Ovary (tissue), 10 donors: ENCODE measurements at places on chromosomes 7 and 10. TPM values are rescaled to one million over a fixed set of nuclear protein-coding genes. Genes with fewer than 3 reads are reported as not detected.

DNA sequence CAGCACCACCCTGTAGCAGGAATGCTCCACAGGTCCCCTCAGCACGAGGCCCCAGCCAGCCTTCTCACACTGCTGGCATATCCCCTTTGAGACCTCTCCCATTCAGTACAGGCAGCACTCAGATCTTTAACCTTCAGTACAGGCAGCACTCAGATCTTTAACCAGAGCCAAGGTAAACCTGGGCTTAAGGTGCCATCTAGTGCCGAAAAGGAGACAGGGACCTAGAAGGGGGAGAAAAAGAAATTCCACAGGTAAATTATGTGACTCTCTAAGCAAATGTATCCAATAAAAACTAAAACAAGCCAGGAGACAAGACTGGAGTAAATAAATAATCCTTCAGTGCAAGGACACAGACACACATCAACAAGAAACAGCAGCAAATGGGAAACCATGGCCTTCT lies 358.6 kb downstream of the PTPRN2 start:
- no peak for DNase-seq

DNA sequence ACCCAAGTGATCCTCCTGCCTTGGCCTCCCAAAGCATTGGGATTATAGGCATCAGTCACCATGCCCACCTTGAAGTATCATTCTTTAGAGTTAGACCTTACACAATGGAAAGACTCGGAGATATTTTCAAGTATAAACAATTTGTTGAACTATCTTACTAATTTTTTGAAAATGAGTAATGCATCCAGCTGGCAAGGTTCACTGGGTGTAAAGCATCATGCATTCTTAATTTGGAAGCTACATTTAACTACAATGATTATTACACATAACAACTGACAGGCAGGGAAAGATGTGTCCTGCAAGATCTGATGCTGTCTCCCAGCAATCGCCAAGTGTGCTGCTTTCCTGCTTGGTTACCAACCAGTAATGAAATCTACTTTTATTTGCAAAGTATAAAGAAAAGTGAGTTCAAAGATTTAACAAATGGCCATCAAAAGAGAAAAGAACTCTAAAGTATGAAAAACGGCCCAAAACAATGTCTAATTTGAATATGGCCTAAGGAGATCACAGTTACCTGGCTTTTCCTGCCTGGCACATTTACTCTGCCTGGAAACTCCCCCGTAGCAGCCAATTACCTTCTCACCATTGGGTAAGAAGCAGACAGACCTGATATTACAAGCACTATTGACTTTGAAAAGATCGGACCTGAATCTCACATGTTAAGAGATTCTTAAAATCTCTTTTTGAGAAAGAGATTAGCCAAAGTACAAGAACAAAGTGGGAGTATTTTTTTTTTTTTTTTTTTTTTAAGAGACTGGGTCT lies 59.3 kb upstream of the NMT2 start:
- no peak for DNase-seq

GRCh38 chr10:34444223-34445183 lies 370.6 kb downstream of the PARD3 start:
- DNase-seq, result no peak

- no peak for DNase-seq
Observed at GRCh38 chr7:140232957-140233917, 56.5 kb upstream of the KDM7A start.

- no peak for DNase-seq
Observed at GRCh38 chr10:114311496-114312209, 72.6 kb downstream of the VWA2 start.

DNA sequence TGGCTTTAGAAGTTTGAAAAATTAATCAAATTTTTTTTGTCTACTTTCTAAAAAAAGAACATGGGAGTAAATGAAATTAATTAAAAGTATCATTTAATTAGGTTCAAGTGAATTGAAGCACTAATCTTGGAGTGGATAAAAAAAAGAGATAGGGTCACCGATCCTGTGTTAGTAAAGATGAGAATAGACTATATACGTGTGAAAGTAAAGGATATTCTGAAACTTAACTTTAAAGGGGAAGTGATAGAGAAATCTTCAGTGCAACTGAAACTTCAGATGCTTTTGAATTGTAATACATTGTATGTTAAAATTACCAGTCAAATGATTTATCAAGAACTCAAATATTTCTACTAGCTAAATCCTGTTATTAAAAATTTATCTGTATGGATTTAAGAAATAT lies 4.8 kb downstream of the NHLRC2 start:
- no peak for DNase-seq

DNA sequence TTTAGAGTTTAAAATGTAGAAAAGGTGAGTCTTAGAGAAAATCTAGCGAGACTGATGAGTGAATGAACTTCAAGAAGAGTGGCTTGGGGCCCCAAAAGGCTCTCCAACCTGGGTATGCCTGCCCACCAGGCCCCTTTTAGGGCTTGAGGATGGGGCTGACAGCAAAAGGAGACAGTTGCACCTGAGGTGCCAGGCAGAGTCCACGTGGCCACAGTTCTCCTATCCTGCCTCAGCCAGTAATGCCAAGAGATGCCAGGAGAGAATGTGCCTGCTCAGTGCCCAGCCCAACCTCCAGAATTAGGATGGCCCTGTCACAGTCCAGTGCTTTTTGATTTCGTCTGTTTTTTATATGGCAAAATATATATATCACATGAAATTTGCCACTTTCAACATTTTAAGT lies 156.5 kb downstream of the SLIT1 start:
- DNase-seq, result no peak

DNA sequence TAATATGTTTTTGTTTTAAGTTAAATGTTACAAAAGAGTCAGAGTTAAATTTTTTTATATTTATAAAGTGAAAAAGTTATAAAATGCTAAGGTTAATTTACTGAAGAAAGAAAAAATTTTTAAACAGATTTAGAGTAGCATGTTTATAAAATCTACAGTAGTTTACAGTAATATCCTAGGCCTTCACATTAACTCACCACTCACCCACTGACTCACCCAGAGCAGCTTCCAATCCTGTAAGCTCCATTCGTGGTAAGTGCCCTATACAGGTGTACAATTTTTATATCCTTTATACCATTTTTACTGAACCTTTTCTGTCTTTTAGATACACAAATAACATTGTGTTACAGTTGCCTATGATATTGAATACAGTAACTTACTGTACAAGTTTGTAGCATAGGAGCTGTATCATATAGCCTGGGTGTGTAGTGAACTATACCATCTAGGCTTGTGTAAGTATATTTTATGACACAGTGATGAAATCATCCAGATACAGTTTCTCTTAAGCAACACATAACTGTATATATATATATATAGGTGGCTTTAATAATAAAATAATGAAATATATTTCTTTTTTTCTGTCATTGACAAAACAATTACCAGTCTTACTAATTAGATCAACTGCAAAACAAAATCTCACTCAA lies 79.6 kb downstream of the PTEN start:
- DNase-seq, result no peak

GRCh38 chr10:126263006-126263676 lies 125.1 kb downstream of the ADAM12 start:
- DNase-seq, result no peak

GRCh38 chr7:148911626-148912025 lies 27.5 kb upstream of the EZH2 start:
- DNase-seq, result no peak

DNA sequence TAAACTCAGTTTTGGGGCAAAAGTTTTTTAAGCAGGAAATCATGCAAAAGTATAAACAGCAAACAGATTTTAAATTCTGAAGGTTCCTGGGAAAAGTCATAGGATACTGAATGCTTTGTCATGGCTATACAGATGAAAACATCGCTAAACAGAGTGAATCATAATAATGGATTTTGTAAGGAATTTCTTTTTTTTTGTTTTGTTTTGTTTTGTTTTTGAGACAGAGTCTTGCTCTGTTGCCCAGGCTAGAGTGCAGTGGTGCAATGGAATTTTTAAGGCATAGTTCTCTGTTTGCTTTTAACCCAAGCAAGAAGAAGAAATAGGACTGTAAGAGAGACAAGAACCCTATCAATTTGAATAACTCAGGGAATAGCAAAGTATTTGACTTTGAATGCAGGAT lies 285.3 kb downstream of the NRG3 start:
- DNase-seq, result no peak

DNA sequence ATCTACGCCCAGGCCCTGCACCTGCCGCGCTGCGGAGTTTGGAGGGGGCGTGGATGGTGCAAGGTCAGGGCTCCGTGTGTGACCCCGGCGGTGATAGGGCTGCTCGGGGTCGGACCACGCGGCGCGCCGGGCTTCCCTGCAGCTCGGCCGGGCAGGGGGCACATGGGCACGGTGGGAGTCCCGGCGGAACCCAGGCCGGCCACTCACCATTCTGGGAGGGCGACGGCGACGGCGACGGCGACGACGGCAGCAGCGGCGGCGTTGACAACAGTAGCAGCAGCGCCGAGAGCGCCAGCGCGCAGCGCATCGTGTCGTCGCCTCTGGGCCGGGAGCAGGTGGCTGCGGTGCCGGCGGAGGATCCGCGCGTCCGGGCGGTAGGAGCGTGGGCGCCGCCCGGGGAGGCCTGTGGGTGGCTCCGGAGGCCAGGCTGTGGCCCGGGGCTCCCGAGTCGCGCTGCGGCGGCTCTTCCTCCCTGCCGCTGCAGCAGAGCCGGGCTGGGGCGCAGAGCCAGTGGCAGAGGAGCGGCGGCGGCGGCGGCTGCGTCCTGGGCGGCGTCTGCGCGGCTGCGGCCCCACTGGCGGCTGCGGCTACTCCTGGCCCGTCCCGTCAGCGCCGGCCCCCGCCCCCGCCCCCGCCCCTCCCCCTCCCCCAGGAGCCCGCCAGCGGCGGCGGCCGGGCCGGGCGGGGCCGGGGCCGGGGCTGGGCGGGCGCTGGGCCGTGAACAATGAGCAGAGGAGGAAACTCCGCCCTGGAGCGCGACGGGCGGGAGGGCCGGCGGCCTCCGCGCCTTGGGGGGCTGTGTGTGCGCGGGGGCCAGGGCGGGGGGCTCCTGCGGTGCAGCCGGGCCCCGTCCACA lies at the start of gene PODXL:
PODXL (minus strand) TSS at position 576 of the 856 bp plus-strand sequence; CDS start at position 307, 269 bp downstream.
- peak; percentile 66 for DNase-seq

DNA sequence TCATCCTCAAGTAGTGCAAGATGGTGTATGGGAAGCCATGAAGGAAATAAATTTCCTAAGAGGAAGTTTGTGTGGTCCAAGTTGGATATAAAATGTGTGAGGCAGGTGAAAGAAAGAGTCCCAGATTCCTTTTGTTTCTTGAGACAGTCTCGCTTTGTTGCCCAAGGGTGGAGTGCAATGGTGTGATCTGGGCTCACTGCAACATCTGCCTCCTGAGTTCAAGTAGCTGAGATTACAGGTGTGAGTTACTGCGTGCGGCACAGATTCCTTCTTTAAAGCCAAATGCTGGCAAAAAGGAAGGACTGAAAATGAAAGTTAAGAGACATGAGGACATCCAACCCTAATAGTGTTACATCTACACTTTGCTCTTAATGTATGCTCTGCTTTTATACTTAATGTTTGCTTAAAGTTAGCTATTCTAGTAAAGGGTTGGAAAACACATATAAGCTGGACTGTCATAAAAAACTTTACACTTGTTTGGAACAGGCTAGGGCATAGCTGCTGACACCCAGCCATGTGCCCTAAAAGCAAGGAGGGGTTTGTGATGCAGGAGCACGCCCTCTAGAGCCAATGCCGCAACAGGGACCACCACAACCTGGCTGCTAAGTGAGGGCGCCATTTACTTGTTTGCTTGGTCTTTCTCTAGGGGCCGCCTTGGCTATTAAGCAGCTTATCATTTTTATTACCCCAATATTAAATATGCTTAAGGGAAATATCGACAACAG lies 34.5 kb downstream of the CLEC2L start:
- no peak for DNase-seq

DNA sequence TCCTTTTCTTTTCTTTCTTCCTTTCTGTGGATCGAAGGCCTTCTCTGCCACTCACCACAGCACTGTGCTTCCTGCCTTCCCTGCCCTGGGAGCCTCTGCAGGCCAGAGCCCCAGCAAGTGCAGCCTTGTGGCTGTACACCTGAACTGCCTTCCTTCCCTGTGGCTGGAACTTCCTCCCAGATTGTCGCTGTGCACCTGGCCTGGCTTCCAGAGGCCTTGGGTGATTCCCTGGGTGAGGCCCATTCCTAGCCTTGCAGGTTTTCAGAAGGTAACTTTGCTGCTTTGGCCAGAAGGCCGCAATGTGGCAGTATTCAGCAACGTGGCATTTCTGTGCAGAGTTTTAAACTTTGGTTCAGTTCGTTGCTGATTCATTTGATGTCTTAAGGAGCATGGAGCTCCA lies 50.1 kb upstream of the RASGEF1A start:
- no peak for DNase-seq

DNA sequence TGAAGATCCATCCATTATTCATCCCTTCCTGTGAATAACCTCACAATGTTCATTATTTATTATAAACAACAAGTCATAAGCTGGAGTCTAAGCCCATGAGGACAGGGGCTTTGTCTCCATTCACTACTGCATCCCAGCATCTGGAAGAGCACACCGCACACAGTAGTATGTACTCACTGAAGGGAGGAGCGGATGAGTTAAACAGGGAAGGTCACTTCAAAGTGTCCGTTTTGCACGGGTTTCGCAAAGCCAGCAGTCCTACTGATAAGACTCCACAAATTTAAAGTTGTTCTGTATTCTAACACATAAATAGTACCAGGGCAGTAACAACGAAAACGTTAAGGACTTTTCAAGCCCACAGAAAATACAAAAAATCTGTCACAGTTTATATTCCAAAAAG lies 167.9 kb downstream of the PARD3 start:
- DNase-seq, result no peak

DNA sequence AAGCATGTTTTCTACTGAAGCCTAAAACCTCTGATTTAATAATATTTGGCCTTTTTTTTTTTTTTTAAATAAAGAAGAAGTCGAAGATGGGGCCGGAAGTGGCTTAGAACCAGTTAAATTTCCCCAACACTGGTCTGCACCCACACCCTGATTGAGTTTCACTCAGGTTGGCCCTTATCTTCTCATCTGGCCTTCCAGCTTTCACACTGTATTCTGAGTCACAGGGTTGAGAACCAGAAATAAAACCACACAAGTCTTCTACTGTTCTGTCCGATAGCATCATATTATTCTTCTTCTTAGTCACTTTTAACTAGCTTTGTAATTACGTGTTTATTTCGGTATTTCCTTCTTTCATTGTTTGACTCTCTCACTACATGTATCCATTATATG lies 9.9 kb downstream of the ZNF365 start:
- no peak for DNase-seq

Gene SHH
- not detected for total RNA-seq

Gene CFAP69
- total RNA-seq, result 11.2 TPM

Gene ERLIN1
- 24.6 TPM for total RNA-seq

Gene CALHM1
- total RNA-seq, result not detected

Gene CASTOR2
- 34.4 TPM for total RNA-seq

Gene PDCD4
- total RNA-seq, result 349 TPM

Gene C10orf105
- total RNA-seq, result 0.18 TPM

Gene PDGFA
- 3.7 TPM for total RNA-seq

Gene PILRA
- total RNA-seq, result 4.0 TPM
